ENCODE measurements at places on chromosomes 12 and 14.

DNA sequence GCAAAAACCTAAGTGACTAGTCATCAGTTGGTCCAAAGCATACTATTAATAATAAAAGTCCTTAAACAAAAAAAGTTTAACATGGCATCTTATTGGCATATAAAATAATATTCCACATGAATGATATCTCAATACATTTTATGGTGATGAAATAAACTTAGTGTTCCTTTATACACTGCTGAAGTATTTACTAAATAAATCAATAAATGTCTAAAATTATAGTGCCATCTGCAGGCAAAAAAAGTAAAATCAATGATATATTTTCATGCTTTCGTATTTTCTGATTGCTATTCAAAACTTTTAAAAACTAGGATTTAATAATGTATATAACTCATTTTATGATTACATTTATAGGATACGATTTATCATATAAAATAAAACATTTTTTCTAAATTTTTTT lies 30.5 kb downstream of the PUS7L start:
- peak; percentile 40 for DNase-seq

DNA sequence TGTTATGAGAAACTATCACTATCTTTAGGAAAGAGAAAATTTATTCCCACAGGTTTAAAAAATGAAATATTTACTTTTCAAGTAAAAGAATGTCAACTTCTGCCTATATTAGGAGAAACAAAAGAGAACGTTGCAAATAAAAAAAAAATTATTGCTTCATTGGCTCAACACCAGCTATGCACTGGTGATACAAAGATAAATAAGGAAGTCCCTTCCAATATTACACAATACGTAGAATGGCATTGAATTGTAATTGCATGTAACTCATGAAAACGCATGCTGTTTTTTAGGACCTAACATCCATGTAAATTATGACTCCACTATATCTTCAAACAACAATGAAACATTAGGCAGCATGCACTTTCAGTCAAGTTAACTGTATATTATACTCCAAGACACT lies 56.4 kb upstream of the RERGL start:
- DNase-seq: peak; percentile 3

DNA sequence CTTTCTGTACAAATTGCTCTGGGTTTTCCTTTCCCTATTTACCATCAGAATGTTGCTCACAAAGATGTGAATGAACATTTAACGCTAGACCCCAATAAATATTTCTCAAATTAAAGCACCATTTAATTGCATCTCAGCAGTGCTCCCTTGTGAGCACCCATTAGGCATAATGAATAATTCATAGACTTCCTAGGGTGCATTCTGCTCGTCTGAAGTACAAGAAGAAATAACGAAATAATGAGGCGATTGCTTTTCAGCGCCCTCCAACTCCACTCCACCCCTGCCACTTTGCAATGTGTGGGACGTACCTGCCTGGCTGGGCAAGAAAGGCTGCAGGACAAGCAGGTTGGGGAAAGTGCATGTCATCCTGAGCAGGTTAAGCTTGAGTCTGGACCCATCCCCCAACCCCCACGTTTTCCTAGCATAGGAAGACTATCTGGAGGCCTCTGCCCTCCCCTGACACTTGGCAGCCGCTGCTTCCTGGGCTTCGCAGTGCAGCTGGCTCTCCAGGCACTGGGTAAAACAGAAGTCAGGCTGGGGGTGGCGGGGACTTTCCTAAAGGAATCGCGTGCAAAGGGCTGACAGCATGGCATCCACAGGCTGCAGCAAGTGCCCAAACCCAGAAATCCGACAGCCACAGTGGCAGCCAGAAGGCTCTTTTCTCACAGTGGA lies 253.7 kb downstream of the DUSP6 start:
- no peak for DNase-seq

GRCh38 chr12:98401427-98401826 lies 114.0 kb upstream of the TMPO start:
- no peak for DNase-seq

GRCh38 chr14:23613242-23614070 lies 22.7 kb upstream of the DHRS2 start:
- no peak for DNase-seq

GRCh38 chr14:55243386-55243785 lies 27.8 kb upstream of the FBXO34 start:
- DNase-seq: peak; percentile 6

- DNase-seq: peak; percentile 59
These were observed 125.4 kb downstream of the RFLNA start for GRCh38 chr12:124420041-124420995.

All from trophoblast cell (in vitro differentiated cells and primary cell).